ENCODE measurements at places on chromosomes 2 and 18. TPM values are rescaled to one million over a fixed set of nuclear protein-coding genes. Genes with fewer than 3 reads are reported as not detected.

DNA sequence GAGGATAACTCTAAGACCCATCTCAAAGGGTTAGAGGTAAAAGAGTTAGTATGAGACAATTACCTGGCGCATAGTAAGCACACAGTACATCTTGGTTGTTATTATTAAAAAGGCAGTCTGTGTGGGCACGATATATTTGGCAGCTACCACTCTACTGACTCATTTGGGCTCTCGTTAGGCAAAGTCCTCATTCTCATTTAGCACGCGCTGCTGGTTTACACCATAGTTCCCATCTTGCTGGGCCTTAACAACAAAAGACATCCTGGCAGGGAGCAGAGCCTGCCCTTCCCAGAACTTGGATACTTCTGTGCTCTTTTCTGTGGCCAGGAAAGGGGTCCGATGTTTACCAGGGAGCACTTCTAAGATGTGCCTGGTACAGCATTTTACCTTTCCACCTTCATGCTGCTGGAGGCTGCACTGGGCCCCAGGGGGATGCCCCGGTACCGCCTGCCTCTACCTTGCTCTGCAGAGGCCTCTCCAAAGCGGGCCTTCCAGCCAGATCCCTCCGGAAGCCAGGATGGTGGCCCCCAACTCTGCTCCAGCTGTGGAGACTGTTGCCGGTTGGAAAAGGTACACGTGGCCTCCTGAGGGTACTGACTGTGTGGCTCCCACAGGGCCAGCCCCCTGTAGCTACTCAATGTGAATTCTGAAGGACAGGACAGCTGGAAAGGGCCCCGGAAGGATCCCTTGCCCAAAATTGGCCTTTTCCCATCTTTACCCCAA, 15.0 kb downstream of the GLI2 start:
- no peaks in the 10 kb centered on the region for H3K36me3 ChIP-seq
- no peaks in the 10 kb centered on the region for H3K4me1 ChIP-seq
- no peaks in the 10 kb centered on the region for H3K27me3 ChIP-seq
- no peak overlapping the region for H3K4me3 ChIP-seq
- peak; percentile 9 for DNase-seq

DNA sequence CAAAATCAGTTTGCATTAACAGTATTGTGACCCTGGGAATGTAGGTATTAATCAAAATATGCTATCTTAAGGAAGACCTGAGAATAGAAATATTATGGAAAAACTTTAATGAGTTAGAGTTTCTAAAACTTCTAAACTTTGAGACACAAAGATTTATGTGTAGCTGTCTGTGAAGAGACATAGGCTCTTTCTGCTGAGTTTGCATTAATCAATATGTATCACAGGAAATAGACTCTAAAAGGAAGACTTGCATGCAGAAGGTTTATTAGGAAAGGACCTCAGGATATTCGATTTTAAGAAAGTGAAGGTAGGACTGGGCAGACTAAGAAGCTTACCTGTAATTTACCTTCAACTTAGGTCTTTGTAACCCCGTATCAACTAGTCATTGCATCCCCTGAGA, 494.8 kb upstream of the NRXN1 start:
- no peaks in the 10 kb centered on the region for H3K36me3 ChIP-seq
- DNase-seq, result no peak
- H3K4me3 ChIP-seq, result no peak overlapping the region
- no peaks in the 10 kb centered on the region for H3K4me1 ChIP-seq

- DNase-seq, result no peak
- no peaks in the 10 kb centered on the region for H3K4me1 ChIP-seq
- H3K27ac ChIP-seq, result no peak overlapping the region
- no peaks in the 10 kb centered on the region for H3K36me3 ChIP-seq
Measured at GRCh38 chr18:69958422-69958821, 10.7 kb upstream of the CD226 start.

GRCh38 chr2:62217970-62218369, 22.1 kb downstream of the B3GNT2 start:
- DNase-seq, result no peak
- H3K4me1 ChIP-seq, result peaks cover 27% of the 10 kb centered on the region
- no peaks in the 10 kb centered on the region for H3K36me3 ChIP-seq
- H3K27ac ChIP-seq, result no peak overlapping the region

GRCh38 chr2:34012715-34013302, 413.7 kb upstream of the FAM98A start:
- H3K4me1 ChIP-seq, result 0 out of 2 replicates have a peak, but pooled peaks cover 3% of the 10 kb centered on the region
- DNase-seq, result peak; percentile 75
- no peaks in the 10 kb centered on the region for H3K36me3 ChIP-seq
- H3K4me3 ChIP-seq, result no peak overlapping the region
- H3K27ac ChIP-seq, result no peak overlapping the region

DNA sequence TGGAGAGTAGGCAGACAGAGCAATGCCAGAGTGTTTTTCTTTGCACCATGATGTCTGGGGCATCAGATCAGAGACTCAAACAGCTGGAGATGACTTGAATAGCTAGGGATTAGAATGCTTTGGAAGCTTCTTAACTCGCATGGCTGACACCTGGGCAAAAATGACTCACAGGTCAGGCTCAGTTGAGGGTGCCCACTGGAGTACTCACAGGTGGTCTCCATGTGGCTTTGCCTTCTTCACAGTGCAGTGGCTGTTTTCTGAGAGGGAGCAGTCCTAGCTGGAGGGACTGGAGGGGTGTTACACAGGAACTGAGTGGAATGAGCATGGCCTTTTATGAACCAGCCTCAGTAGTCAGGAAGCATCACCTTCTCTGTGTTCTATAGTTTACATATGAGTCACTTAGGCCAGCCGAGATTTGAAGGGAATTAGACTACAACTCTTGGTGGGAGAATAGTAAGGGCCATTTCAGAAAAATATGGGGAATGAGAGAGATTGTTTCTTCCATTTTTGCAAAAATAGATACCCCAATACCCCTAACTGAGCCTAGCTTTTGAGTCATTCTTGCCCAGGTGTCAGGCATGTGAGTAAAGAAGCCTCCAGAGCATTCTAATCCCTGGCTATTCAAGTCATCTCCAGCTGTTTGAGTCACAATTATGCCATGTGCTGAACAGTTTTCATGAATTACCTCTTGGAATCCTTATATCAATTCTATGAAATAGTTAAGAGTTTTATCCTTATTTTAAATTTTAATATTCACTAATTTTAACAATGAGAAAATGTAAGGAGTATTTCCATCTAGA, 7.1 kb upstream of the PPP1R1C start:
- DNase-seq, result no peak
- H3K4me3 ChIP-seq, result no peak overlapping the region

XIRP2 gene
- not detected for total RNA-seq

IL36A gene
- total RNA-seq, result not detected

SLC5A7 gene
- not detected for total RNA-seq

Measured in Caco-2 (cell line).